ENCODE measurements at places on chromosomes 3 and 15.

DNA sequence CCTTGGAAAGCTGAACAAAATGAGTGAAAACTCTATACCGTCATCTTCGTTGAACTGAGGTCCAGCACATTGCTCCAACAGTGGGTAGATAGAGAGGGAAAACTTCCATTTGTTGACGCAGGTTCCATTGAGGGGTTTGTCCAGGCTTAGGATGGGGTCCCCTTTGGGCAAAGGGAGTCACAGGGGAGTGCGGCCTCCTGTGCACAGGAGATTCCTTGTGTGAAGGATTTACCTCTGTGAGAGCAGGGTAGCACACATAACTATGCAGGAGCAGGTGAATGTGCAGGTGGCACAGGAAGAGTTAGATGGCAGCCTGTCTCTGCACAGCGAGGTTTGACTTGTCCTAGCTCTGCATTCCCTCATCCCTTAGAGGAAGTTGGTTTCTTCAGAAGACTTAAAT is 139.3 kb downstream of the SNRPN start:
- no peak for DNase-seq

DNA sequence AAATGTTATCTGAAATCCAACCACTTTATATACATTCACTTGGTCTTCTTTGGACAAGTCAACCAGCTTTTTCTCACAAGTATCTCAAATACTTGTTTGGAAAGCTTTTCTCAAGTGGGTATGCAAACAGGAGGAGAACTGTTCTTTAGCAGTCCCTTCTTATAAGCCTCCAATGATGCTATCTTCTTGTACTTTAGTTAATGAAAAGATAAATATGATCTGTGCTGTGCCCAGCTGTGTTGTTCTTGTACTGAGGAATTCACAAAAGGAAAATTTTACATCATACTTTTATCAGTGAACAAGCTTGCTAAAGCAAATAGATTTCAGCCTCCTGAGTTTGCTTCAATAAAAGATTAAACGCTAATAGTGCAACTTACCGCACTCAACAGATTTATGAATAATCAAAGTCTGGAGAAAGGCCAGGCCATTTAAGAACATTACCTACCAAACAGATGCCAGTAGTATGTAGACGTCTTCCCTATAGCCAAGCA is 395.2 kb downstream of the MECOM start:
- DNase-seq = no peak

DNA sequence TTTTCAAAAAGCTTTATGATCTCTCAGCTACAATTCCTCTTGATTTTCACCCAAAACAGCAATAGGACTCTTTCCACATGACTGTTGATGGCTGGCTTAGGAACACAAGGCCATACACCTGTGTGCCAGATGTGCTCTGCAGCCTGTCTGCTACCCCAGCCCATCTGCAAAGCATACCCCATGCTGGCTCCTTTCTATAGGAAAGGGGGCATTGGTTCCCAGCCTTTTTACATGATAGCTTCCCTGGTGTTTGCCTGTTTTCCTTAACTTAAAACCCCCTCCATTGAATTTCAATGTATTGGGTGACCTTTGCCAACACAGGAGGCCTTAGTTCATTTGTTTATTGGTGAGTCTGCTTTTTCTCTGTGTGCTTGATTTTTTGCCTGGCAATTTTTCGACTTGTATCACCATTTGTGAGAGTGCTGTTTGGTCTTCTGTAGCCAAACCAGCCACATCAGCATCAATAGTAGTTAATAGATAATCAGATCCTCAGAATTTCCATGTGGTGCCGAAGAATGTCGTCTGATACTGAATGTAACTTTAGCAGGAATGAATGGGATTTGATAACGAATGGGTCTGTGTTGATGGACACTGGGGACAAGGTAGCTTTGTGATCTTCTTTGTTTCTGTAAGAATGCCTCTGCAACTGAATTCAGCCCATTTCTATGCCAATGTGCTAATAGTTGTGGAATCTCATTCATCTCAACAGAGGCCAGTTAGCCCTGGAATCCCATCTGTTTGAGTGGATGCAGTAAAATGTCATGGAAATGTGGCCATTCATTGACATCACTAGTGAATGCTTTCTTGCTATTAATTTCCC is 272.2 kb upstream of the RARB start:
- DNase-seq = no peak

DNA sequence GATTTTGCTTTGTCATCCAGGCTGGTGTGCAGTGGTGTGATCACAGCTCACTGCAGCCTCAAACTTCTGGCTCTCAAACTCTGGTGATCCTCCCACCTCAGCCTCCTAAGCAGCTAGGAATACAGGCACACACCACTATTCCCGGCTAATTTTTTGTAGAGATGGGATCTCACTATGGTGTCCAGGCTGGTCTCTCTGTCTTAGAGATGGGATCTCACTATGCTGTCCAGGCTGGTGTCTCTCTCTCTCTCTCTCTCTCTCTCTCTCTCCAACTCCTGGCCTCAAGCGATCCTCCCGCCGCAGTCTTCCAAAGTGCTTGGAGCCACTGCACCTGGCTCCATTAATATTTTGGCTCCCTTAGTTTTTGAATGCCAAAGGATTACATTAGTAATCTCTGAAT is 17.7 kb downstream of the USF3 start:
- no peak for DNase-seq

DNA sequence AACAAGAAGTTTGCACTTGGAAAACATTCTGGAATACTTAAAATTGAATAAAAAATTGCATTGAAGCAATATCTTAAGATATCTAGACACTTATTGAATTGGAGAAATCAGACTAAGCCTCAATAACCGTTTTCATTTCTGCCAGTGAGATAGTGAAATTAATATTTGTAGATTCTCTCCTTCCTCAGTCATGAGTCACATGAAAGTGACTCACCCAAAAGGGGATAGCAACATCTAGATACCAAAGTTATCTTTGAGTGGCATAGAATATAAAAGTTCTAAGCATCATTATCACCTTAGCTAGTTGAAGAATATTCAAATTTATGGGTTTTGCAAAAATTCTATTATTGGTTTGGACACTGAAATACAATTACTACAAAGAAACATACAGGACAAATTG is 614.8 kb upstream of the ZNF717 start:
- DNase-seq = no peak

GRCh38 chr3:105422645-105423044 is 55.9 kb downstream of the ALCAM start:
- no peak for DNase-seq

GRCh38 chr15:42329161-42329560 is 30.1 kb upstream of the CAPN3 start:
- no peak for DNase-seq

DNA sequence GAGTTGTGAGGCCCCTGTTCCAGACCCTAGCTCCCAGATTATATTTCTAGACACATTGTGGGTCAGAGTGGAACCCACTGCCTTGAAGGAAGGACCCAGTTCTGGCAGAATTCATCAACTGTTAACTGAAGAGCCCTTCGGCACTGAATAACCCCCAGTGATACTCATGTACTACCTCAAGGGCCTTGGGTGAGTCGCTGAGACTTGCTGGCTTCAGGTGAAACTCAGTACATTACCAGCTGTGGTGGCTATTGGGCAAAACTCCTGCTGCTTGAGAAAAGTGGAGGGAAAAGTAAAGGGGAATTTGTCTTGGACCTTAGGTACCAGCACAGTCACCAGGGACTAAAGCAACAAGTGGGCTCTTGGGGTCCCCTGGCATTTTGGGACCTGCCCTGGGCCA is 394.9 kb upstream of the EPHA3 start:
- peak; percentile 80 for DNase-seq

- no peak for DNase-seq
Measured at GRCh38 chr3:136992115-136992514, 34.3 kb downstream of the IL20RB start.

DNA sequence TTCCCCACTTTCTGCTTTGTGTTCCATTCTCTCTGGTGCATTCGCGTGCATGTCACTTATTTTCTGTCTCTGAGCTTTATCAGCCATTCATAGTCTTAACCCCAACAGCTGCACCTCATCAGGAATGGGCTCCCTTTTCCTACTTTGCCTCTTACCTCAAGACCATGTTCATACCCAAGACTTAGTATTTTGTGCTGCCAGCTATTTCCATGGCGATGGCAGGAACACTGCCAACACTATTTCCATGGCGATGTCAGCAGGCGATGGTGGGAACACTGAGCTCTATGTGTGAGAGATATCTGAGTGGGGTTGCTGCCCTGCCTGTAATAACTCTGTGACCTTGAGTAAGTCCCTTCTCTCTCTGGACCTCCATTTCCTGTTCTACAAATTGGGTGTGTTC is 5.5 kb downstream of the ZNF35 start:
- no peak for DNase-seq

GRCh38 chr15:22949074-22949547 is 31.1 kb downstream of the CYFIP1 start:
- DNase-seq = no peak

- no peak for DNase-seq
Measured at GRCh38 chr3:159749406-159749805, 239.2 kb upstream of the IL12A start.

DNA sequence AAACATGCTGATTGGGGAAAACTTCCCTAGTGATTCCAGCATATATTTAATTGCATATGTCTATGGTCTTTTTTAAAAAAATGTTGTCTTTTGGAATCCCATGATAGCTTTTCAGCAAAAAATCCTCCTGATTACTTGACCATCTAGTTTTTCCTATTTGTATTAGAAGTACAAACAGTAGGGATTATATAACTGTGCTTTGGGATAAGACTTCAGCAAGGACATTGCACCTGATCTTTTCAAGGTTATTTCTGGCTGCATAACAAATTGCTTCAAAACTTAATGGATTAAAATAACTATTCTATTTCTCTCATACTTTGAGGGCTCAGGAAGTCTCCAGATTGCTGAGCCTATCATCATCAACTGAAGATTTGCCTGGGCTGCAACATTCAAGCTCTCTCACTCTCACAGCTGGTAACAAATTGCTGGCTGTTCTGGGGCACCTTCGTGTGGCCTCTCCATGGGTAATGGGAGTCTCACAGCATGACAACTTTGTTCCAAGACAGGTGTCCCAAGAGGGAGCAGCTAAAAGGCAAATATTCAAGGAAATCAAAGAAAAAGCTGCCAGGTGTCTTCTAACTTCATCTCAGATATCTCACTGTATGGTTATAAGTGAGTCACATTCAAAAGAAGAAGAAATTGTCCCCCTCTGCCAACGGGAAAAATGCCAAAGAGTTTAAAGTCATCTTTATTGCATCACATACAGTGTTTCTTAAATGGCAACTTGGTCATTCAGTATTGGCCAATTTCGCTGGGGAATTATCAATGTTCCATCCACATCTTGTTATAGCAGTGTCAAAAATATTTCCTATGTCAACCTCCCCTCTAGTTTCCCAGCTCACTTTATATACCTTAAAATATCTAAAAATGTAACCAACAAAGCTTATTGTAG is 644.5 kb upstream of the GRM7 start:
- DNase-seq = no peak

DNA sequence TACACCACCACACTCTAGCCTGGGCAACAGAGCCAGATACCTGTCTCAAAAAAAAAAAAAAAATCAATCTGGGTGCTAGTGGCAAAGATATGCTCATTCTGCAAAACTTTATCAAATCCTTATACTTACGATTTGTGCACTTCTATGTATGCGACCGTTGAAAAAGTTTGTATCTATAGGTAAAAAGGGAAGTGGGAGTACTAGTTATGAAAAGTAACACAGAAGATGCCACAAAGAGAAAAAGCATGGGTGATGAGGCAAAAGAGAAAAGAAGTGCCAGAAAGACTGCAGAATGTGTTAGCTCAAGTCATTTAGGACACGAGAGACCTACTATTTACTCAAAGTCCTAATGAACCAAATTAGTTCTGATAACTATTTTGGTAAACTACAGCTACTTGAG is 407.8 kb downstream of the SHQ1 start:
- no peak for DNase-seq

GRCh38 chr3:148790851-148791735 is 36.5 kb upstream of the CPB1 start:
- DNase-seq = no peak

DNA sequence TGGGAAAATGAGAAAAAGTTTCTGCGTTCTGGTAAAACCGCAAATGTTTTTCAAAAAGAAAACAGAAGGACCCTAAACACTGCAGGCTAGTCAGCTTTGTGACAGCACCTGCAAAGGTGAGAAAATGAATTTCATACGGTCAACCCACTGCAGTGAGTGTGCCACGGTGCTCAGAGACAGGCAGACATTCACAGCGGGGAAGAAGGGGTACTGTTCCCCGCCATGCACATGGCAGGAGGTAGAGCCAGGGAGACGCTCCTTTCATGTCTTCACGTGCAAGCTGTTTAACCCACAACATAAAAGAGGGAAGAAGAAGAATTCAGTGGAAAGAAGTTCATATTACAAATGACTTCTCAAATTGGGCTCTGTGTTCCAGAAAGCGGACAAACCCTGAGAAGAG is 109.5 kb downstream of the SEC22A start:
- DNase-seq = no peak

DNA sequence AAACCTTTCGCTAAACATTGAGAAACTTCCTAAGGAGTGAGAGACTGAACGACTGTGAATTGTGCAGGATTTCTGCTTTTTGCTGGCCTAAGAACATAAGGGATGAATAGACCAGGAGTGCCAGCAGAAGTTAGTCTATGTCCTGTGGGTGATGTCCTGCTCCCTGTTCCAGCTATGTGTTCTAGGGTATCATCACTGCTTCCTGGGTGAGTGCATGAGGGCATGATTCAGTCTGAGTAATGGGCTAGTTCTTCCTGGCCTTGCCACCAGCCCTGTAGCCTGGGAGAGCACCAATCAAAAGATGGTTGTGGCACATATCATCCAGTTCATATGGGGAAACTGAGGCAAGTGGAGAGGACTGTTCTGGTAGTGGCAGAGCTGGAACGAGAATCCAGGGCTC is 153.9 kb upstream of the TPM1 start:
- peak; percentile 23 for DNase-seq

- DNase-seq = no peak
Measured at GRCh38 chr3:111692593-111693552, 97.7 kb upstream of the ZBED2 start.

DNA sequence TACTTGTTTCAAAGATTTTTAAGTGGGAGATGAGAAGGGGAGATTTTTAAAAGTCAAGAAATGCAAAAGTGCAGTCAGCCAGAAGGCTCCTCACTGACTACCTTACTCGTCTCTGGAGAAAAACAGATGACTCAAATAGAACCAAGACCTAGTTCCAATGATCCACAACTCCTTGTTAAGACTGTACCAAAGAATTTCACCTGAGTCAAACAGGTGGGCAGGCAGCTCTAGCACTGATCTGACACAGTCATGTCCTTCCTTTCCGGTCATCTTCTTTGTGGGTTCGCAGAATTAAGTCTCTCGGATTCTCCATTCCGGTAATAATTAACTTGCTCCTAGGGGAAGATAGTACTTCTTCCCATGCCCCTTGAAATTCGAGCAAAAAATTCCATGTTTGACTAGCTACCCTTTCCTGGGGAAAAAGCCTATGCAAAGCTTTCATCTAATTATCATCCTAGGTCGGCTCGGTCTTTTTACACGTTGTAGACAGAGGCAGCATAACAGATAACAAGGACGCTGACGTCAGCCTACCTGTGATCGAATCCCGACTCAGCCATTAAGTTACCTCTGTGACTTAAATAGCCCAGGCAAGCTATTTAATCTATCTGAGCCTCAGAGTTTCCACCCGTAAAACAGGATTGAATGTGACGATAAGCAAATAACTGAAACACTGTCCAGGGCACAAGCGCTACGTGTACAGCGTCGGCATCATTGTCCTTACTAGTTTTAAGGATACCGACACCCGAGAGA is 758 bp downstream of the SELENOK start:
- peak; percentile 54 for DNase-seq

- DNase-seq = peak; percentile 90
Measured at GRCh38 chr3:86793786-86794185, 197.2 kb downstream of the VGLL3 start.
